Lung (tissue), 17 donors: ENCODE measurements at places on chromosomes 2 and 18.

DNA sequence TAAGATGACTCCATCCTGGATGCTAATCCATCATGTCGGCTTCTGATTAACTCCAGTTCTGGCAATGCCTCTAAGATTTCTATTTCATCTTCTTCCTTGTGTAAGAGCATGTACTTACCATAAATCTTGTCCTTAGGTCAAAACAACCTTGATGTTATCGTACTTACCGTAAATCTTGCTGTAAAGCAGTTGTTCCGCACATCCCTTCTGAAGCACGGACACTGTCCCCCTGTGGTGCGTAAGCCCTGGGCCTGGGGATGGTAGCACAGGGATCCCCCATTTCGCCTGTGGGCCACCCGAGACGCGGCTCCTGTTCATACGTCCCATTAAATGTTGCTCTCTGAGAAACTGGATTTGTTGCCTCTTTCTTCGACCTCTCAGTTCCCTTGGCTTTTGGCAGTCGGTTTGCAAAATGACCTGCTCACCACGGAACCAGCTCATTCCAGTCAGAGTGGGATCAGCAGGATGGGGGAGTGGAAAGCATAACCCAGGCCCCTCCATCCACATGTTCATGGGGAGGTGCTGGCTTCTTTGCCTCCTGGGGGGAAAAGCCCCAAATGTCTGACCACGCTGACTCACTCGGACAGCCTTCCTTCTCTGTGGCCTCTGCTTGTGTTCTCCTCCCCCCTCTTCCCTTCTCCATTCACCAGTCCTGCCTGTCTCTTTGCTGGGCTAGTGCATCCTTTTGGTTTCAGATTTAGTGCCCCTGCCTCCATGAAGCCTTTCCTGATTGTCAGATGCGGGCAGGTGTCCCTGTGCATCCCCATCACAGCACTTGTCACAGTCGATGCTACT is 49.9 kb downstream of the RAB31 start:
- no peak for DNase-seq

DNA sequence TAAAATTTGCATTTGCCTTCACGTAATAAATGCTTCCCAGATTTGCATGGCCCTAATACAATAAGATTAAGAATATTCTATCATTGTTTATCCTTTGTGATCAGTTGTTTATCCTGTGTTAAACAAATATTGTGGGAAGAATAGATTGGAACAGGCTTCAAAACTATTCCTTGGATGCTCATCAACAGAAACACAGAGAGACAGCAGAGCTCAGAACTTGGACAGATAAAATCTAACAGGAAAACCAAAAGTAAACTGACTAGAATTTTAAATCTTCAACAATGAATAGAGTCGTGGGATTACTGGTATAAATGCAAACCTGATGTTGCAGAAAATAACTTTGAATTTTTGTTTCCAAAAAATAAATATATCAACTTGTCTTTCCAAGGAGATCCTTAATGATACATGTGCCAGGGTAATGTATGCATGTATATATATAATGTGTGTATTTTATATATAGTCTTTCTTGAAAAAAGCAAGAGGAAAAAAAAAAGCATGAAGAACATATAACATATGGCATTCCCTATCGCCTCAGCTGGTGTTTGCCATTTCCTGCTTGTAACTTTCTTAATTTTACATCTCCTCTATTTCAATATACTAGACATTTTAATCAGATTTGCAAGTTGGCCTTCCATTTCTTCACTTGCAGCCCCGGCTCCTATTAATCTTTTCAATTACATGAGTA is 59.9 kb upstream of the TANK start:
- DNase-seq, result peak; percentile 60

DNA sequence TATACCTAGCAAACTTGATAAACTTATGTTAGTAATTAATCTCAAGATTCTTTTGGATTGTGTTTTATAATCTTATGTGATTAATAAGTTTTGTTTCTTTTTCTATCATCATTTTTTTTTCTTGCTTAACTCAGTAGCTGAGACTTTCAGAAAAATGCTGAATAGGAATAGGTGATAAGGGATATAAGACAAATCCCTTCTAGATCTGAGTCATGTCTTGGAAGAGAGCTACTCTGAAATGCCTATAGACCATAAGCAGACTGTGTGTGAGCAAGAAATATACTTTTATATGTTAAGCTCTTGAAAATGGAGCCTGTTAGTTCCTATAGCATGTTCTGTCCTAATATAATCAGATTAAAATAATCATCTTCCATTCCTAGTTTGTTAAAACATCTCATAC is 29.6 kb downstream of the CYBRD1 start:
- DNase-seq, result no peak

GRCh38 chr18:30763902-30764350 is 278.6 kb downstream of the DSC3 start:
- peak; percentile 43 for DNase-seq

- no peak for DNase-seq
Measured at GRCh38 chr2:47869859-47870595, 36.3 kb downstream of the FBXO11 start.

GRCh38 chr18:40031435-40031834 is 1923.6 kb upstream of the PIK3C3 start:
- no peak for DNase-seq

GRCh38 chr2:54755641-54756326 is 32.3 kb downstream of the EML6 start:
- no peak for DNase-seq

DNA sequence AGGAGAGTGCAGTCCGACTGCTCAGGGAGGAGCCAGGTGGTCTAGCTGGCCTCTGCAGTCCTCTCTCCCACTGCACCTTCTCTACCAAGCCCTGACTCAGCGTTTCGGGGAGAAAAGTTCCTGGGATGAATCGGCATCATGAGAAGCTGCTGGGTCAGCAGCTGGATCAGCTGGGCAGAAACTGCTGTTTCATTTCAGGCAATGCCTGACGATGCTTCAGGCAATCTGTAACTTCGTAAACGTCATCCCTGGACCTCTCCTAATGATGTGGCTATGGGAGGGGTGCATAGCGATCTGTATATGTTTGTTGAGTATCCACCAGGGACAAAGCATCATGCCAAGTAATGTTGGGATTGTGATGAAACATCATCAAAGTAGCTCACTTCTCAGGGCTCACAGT is 20.7 kb downstream of the LIPG start:
- no peak for DNase-seq

GRCh38 chr2:179443180-179443579 is 178.5 kb upstream of the SESTD1 start:
- DNase-seq, result no peak

DNA sequence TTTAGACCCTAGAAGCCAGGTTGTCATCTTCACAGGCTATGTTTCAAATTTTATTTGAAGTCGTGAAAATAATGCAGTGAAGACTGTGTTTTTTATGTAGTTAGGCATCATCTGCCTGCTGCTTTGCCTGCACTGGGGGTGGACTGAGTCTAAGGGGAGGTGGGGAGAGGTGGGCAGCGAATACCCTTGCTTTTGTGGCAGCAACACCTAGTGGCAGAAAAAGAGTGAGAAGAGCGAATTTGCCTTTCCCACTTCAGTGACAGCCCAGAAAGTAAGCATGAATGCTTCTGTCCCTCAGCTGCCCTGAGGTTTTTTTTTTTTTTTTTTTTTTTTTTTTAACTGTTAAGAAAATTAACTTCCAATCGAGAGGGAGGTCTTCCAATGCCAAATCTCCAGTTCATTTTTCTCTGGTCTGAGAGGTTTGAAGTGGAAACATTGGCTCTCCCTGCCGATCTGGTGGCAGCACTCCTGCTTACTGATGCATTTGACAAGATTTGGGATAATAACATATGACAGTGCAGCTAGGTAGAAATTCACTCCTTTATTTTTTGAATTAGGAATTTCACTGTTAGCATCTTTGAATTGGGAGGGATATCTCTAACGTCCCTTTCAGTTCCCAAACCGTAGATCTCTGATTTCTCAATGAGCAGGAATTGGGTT is 60.3 kb upstream of the LYPD6B start:
- DNase-seq, result no peak

- no peak for DNase-seq
Measured at GRCh38 chr2:127217470-127218325, 2.4 kb downstream of the CYP27C1 start.

DNA sequence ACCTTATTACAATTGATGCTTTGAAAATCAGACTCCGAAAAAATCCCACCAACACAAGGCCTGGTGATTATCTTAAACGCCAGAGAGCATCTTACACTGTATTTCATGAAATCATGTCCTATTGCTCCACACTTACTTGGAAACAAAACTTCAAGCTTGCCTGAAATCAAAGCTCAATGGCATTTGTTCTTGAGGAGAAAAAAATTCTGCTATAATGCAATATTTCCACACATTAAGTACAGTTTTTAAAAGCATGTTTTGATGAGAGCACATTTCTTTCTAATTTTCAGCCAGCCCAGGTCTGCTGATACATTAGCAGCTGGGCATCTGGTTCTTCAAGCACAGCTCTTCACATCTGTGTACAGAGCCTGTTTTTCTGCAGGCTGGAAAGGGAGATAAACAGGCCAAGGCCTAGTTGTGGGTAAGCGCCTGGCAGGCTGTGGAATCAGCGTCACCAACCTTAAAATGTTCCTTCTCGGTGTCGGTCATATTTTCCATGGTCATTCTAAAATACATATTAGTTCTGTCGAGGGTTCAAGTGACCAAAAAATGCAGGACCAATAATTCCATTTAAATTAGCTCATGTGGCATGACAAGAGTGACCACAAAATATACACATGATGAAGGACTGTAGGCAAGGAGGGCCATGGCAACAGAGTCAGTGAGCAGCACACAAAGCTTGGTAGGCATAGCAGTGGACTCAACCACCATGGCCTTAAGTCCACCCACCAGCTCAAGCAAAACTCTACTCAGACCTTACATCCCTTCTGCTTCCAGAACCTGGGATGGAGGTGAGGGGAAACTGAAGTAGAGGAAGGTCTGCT is 20.9 kb downstream of the SLC8A1 start:
- no peak for DNase-seq

GRCh38 chr18:32048507-32049091 is 30.0 kb downstream of the RNF125 start:
- DNase-seq, result no peak

DNA sequence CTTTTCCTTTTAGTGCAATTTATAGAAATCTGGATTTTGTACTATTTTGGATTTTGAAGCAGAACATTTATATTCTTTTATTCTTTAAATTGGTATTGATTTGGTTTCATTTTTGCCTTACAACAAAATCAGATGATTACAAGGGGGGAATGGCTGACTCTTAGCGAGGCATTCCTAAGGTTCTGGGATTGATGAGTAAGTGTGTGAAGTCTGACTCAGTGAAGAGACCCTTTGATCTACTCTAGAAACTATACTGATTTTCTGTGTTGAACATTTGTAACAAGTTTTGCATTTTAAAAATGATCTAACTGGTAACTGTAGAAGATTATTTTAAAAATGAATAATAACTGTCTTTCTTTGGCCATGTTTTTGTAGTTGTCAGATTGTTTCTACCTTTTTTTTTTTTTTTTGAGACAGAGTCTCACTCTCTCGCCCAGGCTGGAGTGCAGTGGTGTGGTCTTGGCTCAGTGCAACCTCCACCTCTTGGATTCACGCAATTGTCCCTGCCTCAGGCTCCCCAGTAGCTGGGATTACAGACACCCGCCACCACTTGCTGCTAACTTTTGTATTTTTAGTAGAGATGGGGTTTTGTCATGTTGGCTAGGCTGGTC is 48.7 kb downstream of the TTC39C start:
- DNase-seq, result no peak

DNA sequence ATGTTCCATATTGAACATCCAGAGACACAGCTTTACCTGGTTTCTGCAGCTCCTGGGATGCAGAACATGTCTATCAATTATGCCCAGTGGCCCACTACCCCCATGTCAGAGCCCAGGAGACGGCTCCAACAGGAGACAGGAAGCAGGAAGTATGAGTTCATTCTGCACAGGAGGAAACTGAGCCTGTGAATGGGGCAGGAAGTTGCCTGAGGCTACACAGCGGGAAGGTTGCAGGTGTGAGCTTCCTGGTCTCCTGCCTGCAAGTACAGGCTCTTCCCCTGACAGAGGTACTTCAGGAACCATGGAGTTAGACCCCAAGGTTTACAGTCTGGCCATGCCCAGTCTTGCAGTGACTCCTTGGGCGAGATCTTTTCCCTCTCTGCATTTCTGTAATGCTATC is 2.8 kb upstream of the BOK start:
- DNase-seq, result no peak

GRCh38 chr2:9165625-9166024 is 41.0 kb upstream of the ASAP2 start:
- DNase-seq, result no peak

DNA sequence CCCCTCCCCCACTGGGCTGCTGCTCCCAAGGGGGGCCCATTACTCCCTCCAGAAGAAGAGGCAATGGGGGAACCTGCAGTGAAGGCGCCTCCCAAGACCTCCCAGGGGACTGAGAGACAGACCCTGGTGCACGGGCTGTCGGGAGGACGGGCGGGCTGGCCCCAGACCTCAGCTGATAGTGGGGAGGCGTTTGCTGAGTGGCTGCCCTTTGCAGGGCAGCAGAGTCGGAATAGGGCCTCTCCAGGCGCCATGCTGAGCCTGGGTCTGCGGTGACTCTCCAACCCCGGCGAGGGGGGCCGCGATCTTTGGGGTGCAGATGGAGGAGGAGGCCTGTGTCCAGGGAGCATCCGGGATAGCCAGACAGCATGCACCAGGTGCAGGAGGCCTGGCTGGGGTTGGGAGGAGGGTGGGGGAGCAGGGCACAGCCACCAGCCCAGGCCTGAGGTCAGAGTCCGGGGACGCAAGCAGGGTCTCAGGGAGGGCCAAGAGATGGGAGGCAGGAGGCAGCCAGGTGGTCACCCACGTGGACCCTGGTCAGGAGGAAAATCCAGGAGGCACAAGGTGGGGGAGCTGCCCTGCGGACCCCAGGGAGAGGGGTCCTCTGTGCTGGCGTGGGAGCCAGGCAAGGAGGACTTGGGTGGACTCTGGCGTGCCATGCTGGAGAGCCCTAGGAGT is 11.0 kb downstream of the CROCC2 start:
- DNase-seq, result no peak

DNA sequence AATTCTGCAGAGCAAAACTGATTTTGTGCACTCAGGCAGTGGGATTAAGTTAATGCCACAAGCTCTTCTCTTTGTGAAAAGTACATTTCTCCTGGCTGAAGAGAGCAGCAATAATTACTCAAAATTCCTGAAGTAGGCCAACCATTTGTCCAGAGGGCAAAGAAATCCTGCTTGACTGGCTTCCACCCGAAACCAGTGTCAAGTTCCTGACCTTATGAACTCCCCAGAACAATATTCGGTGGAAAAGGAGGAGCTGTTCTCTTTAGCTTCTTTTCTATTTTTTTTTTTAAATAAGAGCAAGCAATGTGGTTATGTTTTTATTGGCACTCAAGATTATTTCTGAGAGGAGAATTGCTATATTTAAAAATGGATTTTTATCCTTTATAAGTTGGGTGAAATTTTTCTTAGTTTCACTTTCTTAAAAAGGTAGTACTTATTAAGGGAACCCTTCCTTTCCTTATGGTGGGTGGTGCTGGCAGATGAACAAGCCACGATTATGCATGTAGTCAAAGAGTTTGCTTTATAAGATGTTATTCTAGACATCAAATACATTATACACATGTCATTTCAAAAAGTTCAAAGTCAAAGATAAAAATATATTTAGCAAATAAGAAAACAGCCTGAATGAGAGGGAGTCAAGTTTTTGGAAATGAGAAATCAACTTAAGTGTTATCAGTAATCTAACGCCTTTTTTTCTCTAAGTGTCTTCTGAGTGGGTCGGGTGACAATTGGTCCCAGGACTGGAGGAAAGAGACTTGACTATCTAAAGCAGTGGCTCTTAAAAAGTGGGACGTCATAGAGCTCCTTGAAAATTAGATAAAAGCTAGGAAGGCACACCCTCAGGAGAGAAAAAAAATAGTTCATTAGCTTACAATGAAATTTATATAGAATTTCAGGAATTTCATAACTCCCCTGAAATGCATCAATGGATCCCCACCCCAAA is 194.5 kb downstream of the IKZF2 start:
- DNase-seq, result no peak

- DNase-seq, result no peak
Measured at GRCh38 chr2:95530734-95531133, 46.2 kb upstream of the TRIM43B start.
